Aorta (tissue), 5 donors: ENCODE measurements at places on chromosomes 7 and 10. TPM values are rescaled to one million over a fixed set of nuclear protein-coding genes. Genes with fewer than 3 reads are reported as not detected.

TSPAN12 gene
- total RNA-seq, result 14.3 TPM

DNA sequence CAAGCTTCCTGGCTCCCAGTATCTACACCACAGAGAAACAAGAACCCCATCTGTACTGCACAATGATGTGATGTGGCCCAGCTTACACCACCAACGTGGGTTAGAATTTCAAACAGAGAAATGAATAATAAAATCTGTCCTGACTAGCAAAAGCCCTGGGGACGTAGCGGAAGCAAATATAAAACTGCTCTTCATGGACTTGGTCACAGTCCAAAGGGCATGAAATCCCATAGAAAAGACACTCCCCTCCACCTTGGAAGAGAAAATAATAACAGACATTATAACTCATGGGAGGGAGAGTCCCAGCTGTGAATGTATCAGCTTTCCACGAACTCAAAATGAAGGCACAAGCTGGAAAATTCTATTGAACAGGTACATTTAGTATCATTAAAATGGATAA, 205.3 kb upstream of the GALNT17 start:
- no peak for DNase-seq

DNA sequence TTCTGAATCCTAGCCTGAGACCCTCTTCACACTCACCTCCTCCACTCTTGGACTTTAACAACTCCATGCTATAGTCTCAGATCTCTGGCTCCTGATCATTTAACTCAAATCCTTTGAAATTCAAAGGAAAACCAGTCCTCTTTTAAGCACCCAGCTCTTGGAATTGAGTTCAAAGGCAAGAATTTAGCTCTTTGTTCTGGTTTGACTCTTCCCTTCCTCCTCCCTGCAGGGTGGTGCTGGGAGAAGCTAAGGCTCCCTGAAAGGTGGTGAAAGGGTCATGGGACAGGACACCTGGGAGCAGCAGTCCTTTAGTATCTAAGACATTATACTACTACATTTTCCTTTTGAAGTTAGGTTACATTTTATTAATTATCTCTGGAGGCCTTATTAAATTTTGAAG, 259.4 kb downstream of the CCSER2 start:
- no peak for DNase-seq

- DNase-seq, result no peak
These were observed 113.7 kb upstream of the LRRN3 start for GRCh38 chr7:110977127-110977737.
